CD4-positive, alpha-beta T cell treated with Interferon alpha-2 for 1 hour (primary cell): ENCODE measurements at places on chromosomes 5 and 9.

GRCh38 chr9:129197978-129198318, 19.9 kb upstream of the IER5L start:
- DNase-seq, result no peak

DNA sequence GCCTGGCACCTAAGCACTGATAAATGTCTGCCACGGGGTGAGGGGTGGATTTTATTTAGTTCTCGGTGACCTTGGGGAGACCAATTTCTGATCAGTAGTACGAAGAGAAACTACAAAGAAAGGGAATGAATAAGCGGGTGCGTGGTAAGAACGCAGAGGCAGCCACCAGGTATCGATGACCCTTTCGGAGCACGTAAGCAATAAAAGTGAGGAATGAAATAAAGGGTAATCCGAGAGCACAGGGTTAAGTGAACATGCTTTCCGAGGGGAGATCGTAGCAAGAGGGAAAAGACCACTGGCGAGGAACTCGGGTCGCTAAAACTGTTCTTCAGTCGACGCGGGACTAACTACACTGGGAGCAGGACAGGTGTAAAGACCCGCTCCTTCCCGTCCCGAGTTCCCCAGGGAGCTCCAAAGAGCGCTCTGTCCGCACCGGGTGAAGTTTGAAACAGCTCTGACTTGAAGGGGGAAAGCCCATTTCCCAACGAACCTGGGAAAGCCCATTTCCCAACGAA, 1.1 kb downstream of the ELOVL7 start:
- no peak for DNase-seq

- DNase-seq, result no peak
Measured at GRCh38 chr5:175181331-175181730, 262.7 kb downstream of the DRD1 start.

DNA sequence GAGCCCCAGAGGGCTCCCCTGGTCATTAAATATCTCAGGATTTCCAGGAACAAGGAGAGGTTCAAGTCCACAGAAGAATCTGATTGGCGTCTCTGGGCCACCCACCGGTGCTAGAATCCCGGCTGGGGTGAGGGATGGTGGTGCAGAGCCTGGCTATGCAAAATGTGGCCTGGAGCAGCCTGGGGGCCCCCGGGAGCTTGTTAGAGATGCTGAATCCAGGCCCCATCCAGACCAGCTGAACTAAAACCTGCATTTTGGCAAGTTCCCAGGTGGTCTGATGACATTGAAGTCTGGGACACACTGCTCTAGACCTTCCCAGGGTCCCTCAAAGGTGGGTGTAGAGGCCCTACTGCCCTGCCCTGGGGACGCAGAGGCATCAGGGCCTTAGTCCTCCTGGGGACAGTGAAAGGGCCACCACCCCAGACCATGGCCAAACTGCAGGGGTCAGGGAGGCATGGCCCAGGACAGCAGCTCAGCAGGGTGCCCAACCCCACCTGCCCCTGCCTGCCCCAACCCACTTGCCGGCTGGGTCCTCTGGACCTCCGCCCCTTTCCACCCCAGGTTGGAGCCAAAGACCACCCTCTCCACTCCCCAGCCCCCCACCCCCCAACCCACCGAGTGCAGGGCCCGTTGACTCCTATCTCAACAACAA, 34.7 kb downstream of the ADAMTS2 start:
- DNase-seq, result no peak

GRCh38 chr9:5718296-5719032, 89.6 kb downstream of the RIC1 start:
- DNase-seq, result no peak

DNA sequence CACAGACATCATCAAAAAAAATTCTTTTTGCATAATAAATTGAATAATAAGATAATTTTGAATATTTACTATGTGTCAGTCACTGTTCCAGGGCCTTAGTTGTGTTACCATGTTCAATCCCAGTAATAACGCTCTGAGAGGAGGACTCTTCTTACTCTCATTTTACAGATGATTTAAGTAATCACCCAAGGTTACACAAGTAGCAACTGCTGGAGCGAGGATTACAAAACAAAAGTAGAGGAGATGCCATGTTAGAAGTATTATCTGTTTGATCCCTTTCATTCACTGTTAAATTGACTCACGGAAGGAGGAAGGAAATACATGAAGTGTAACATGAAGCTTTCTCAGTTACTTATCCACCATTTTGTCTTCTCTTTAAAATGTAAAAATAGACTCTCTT, 412.8 kb downstream of the NFIB start:
- DNase-seq, result no peak

DNA sequence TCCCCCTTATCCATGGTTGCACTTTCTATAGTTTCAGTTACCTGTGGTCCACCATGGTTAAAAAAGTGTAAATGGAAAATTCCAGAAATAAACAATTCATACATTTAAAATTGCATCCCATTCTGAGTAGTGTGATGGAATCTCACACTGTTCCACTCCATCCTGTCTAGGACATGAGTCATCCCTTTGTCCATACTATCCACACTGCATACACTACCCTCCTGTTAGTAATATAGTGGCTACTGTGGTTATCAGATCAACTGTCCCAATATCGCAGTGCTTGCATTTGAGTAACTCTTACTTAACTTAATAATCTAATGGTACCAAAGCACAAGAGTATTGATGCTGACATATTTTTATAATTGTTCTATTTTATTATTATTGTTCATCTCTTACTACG, 100.7 kb downstream of the RAB3C start:
- DNase-seq, result no peak

DNA sequence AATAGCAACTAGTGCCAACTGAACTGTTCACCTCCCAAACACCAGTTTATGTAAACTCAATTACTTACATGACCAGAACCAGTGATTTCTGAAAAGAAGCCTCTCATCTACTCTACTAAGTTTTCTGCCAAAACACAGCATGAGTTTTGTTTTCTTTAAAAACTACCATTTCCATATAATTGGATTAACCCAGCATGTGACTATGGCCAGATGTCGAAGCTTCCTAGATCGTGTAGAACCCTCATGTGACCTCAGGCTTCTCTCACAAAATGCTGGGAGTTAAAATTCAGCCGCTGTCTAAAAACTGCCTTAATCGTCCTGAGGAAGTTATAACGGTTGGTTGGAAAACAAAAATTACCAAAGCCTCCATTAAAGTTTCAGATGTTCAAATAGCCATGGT, 303.5 kb downstream of the IRX1 start:
- DNase-seq, result no peak

DNA sequence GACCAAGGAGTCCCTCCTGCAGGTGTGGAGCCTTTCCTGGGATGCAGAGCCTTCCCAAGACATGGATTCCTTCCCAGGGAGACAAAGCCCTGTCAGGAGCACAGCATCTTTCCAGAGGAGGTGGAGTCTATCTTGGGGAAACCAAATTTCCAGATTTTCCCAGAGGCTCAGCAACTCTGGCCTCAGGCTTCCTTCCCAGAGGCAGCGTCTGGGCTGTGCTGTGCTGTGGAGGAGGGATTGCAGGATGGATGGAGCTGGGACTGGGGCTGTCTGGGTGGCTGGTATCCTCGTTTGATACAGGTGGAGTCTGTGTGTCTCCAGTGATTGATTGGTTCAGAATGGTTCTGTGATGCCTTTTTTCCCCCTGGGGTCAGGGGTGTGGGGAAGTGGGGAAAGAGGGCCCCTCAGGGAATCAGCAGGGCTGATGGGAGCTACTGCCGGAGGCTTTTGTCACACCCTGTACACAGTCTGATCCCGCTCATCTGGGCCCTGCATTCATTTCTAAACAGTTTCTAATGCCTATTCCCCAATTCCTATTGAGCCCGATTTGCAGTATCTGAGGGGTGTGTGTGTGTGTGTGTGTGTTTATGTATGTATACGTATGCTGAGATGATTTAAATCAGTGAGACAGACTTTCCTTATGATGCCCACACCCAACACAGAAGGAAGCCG, 16.0 kb downstream of the OR13J1 start:
- DNase-seq, result no peak

DNA sequence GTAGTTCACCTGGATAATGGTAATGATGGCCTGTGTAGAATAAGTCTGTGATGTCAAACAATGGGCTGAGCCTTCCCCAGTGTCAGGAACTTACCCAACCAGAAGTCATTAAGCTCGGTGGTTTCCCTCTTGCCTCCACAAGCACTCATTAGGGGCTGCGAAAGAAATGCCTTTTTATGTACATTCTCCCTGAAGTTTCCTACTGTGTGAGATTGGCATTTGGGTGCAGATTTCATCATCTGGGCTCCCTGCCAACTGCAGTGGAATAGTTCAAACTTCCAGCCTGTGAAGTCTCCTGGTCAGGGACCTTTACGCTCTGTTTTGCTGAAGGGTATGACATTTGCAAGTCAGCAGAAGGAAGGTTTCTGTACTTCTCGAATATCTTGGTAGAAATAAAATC, 41.6 kb upstream of the TMEM215 start:
- no peak for DNase-seq

DNA sequence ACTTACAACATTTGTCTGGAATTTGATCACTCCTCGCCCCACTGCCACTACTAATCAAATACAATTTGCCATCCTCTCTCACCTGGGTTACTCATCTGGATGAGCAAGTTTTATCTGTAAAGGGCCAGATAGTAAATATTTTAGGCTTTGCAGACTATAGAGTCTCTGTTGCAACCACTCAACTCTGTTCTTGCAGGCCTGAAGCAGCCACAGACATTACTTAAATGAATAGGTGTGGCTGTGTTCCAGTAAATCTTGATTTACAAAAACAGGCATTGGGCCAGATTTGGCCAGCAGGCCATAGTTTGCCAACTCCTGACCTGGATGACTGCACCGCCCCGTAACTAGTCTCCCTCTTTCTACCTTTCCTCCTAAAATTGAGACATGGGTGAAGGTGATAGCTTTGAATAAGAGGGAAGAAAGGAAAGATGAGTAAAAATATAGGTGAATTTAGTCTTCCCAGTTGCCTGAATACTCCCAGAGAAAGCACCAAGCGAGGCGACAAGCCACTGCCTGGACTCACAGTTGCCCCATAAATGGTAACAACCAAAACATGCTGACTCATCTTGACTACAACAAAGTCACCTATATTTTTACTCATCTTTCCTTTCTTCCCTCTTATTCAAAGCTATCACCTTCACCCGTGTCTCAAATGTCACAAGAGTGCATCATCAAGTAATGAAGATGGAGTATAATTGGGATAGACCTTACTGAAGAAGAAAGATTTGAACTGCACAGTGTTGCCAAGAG, 32.5 kb upstream of the SCAMP1 start:
- DNase-seq, result no peak

GRCh38 chr5:130052752-130053151, 148.5 kb downstream of the CHSY3 start:
- no peak for DNase-seq

DNA sequence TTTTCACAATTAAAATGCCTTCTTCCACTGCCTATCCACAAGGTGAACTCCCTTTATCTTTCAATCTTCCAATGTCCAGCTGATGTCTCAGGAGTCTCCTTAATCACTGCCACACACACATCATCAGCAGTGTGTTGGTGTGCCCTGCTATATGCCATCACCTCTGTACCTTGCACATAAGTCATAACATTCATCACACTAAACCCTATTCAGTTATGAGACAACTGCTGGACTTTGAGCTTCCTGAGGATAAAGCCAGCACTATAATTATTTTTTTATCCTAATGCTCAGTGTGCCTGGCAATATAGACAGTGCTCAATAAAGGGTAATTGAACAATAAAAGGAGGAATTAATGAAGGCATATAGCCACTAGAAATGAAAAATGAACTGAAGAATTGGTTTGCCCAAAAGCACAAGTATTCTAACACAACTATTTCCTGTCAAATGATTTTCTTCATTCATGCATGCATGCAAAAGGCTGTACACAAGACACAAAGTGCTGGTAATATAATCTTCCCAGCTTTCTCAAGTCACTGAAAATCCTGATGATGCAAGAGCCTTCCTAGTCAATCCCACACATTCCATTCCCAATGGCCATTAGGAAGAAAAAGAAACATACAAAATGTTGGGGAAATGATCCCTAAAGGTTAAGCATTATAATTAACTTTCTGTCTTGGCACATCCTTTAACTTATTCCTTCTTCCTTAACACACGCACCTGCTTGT, 32.4 kb downstream of the LPAR1 start:
- no peak for DNase-seq

GRCh38 chr5:112228667-112229066, 190.4 kb downstream of the EPB41L4A start:
- no peak for DNase-seq

- no peak for DNase-seq
Measured at GRCh38 chr5:89342106-89342876, 459.3 kb upstream of the MEF2C start.

DNA sequence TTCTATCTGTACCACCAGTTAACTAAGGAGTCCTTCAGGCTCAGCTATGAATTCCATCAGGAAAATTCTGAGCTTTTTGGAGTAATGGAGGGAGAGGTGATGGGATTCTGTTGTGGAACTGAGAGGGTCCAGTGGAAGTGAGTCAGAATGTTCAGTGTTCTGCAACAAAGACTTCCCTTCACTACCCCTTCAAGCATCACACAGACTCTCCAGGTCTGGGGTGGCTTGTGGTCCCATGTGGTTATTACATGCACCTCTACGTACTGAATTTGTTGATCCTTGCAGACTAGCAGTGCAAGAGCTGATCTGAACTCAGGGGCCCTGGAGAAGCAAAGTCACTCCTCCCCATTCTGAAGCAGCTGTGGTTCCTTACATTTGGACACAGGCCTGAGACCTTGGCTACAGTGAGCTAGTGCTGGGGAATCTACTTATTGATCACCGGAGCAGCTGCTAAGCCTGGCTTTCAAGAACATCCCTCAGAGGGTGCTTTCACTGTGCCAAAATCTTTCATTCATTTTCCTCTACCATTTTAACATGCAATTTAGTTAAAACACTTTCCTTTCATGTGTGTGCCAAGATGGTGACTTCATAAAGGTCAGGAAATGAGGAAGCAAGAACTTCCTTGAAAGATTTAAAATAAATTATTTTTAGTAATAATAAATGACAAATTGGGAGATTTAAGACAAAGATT, 75.0 kb upstream of the TNC start:
- DNase-seq, result no peak

GRCh38 chr5:148492351-148492750, 108.6 kb downstream of the FBXO38 start:
- no peak for DNase-seq

DNA sequence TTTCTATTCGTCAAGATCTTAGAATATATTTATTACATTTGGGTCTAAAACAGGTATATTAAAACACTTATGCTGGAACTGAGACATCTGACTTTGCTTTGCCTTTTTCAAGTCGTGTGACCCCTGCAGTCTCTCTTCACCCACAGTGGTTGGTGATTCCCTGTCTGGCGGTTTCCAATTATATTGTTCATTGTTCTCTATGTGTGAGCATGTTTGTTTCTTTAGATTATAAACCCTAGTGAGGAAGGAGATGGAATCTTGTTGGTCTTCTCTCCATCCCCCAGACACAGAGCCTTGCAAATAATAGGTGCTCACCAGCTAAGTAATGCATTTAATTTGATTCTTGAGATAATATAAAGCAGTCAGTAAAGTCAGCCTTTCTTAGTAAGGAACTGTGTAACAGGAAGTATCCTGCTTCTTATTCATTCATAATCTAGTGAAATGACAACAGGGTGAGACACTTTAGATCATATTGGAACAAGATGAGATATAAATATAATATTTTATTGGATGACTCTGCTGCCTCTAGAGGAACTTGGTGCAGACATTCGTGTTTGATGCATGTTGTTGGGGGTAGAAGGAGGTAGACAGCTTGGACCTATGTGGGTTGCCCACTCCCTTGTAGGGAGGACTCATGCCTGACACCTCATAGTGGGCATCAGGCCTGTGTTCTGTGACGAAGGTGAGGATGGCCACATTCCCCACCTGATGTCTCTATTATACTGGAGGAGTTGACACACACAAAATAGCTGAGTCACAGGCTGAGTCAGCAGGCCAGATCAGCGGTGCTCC, 88.1 kb downstream of the FGF1 start:
- DNase-seq, result no peak
